ENCODE measurements at places on chromosomes 5 and 9.
A peak's percentile ranks its signal among the peaks of the same experiment; 100 is the strongest.

DNA sequence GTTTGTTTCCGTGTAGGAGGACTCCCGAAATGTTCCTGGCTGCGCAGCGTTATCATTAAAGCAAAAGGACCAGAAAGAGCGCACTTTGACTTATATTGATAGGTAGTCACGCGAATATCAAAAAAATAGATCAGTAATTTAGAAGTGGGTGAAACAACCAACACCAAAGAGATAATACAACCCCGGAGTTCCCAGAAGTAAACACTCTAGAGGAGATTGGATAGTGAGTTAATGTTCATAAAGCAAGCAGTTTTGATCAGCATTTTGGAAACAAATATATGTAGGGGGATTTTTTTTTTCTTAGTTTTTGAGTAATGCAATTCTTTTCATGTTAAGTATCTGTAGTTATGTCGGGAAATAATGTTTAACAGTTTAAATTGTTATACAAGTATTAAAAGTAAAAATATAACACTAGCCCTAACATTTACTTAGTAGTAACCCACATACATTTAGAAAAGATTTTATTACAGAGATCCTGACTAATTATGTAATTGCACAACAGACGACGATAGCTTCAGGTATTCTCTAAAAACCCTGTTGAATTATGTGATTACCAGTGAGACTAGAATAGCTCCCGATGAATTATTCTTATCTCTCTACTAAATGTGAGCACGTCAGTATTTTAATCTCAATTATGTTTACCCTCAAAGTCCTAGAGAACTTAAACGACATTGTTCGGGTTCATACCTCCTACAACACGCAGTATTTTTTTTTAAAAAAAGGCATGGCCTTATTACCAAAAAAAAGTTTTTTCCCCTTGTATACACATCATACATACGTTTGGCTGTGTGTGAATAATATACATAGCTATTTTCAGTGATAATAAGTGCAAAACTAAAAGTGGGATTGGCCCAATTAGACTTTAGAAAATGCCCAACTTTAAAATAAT is 9.4 kb upstream of the NFIB start:
- DNase-seq, result peak; percentile 41

DNA sequence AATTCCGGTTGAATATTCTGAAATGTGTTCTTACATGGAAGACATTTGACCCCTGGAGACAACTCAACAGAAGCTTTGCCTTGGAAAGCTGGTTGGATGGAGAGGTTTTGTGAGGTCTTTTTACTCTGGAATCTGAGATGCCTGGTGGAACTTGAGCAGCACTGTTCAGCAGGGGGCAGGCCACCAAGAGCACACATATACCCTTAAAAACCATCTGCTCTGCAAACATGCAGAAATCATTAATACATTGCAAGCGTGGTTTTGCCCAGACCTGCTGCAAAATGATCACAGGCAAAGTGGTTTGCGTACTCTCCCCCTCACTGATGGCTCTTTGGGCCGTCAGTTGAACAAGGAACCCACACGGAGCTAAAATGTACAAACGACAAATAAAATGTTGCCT is 32.8 kb upstream of the DAP start:
- no peak for DNase-seq

- no peak for DNase-seq
These were observed 82.0 kb downstream of the SIL1 start for GRCh38 chr5:139116100-139116655.

DNA sequence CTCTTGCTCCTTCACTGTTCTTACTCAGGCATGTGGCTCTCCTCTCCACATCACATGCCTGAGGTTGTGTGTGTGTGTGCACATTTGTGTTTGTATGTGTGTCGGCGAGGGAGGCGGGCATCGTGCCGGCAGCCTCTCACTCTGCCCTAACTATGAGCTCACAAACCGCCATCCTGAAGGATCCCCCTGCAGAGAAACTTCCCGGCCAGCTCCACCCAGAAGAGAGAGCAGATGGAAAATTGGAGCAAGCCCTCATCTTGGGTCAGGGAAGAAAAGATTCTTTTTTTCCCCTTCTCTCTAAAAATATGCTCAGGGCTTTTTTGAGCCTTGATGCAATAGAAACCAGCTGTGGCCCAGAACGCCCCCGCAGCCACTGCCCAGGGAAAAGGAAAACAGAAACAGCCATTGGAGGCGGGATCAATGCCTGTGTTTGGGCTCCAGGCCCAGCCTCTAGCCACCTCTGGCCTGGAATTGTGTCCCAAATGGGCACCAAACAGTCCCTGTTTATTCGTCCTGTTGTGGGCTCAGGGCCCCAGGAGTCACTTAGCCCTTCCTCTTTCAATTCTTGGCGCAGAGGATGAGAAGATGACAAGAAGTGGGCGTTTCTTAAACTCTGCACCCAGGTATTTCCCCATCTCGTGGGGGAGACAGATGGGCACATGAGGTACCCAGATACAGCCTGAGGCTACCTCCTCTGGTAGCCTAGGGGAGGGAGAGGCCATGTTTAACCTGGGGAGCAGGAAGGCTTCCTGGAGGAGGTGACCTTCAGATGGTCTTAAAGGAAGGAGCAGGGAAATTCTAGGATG is 151.5 kb downstream of the RGS3 start:
- peak; percentile 65 for DNase-seq

DNA sequence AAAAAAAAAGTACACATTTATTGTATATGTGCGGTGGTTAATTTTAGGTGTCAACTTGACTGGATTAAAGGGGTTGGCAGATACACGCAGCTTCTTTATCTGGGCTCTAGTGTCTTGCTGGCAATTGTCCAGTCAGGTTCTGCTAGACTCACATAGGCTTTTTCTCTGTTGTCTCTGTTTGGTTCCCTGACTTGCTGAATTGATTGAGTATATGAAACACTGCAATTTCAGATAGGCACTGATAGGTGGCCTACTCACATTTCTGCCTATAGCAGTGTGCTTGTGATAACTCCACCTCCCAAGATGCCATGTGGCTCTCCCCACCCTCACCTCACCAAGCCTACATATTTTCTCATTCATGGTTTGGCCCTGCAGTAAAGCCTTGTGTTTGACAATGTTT is 52.5 kb downstream of the AOPEP start:
- no peak for DNase-seq

DNA sequence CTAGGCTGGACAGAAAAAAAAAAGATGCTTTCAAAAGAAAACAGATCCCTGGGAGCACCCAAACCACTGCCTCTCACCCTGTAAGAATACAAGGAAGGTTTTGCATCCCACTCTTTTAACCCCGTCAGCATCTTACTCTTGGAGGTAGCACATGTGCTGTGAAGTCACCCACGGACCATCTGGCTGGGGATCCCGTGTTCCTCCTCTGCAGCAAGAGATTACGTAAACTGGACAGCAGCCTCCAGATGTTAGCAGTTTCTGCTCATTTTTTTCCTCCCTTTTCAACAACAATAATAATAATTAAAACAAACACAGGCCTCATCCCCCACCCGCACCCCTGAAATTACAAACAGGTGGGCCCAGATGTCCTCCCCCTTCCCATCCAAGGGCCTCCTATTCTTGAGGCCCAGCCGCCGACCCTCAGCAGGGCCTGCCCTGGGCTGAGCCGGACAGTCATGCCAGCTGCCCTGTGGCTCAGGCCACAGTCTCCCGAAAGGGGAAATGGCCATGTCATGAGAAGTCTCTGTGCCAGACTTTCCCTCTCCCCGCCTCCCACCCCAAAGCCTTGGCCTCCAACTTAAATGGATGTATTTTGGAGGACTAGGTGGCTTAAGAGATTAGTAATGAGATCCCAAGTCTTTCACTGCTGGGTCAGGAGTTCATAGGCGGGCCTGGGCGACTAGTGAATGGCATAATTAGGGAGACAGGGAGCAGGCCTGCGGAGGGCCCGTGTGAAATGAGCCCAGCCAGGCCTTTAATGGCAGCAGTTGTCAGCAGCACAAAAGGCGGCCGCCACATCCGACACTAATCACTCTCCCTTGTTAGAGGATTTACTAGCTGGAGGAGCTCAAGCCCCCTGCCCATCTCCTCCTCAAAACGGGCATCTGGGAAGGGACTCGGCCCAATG is 165.1 kb downstream of the PAPPA start:
- peak; percentile 72 for DNase-seq

DNA sequence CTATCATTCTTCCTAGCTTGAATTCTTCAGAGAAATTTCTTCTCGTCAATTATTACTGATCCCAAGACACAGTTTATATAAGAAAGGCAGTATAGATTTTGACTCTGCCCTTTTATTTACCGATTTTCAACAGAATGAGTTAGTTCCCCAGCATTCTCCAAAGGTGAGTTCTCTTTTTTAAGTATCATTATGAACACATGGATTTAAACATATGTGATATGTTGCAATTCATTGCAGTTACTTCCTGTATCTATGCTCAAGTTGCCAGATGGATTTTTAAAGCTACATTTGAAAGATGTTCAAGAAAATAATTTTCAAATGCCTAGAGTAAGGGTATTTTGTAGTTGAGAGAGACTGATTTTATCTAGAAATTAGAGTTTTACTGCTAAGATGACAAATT is 8.4 kb downstream of the WDR41 start:
- no peak for DNase-seq

DNA sequence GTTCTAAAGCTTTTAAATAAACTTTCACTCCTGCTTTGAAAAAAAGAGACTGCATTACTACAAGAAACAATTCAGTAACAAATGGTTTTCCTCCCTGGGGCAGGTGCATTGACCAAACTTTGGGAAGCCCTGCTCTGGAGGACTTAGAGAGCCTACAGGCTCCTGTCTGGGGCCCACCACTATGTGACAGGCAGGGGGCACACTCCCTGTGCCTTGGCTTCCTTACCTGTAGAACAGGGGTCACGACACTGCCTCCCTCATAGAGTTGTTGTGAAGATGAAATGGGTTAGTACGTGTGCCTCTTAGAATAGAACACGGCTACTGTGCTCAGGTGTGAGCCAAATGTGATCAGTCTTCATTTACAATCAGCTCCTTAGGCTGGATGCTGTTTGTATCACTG is 130.1 kb downstream of the GPBP1 start:
- DNase-seq, result no peak

GRCh38 chr5:58640011-58640410 is 57.1 kb downstream of the RAB3C start:
- DNase-seq, result no peak

- DNase-seq, result no peak
These were observed at the start of gene HAVCR2 for GRCh38 chr5:157108976-157109375. HAVCR2 (minus strand) TSS chr5:157109044; CDS start chr5:157108983, 61 bp downstream.

DNA sequence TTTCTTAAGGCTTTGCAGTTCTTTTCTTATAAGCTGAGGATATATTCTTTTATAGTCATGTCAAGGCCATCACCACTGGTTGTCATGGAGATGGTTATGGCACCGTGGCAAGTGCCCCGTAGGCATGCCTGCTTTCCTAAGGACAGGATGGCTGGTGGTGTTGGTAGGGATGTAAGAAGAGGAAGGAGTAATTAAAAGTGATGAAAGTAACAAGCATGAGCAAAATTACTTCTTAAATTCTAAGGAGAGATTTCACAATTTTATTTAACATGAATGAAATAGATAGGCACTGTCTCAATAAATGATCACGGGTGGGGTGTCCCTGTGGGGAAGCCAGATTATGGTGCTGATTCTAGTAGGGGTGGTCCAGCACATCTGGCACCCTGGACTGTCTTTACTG is 290.2 kb upstream of the KLF4 start:
- DNase-seq, result no peak

DNA sequence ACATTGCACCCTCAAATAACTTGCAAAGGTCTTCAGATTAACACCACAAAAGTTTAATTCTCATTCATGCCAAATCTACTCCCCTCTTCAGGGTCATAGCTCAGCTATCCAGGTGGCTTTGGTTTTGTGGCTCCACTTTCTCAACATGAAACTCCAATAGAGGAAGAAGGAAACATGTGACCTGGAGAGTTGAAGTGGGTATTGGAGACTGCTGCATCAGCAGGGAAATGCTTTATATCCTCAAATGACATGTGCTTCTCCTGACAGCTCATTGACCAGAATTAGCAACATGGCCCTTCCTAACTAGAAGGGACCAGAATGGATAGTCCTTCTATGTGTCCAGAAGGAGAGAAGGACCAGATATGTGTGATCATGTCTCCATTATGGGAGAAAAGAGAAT is 73.6 kb downstream of the TLR4 start:
- DNase-seq, result no peak

- peak; percentile 91 for DNase-seq
These were observed 19.6 kb upstream of the C5orf47 start for GRCh38 chr5:173969167-173970049.

DNA sequence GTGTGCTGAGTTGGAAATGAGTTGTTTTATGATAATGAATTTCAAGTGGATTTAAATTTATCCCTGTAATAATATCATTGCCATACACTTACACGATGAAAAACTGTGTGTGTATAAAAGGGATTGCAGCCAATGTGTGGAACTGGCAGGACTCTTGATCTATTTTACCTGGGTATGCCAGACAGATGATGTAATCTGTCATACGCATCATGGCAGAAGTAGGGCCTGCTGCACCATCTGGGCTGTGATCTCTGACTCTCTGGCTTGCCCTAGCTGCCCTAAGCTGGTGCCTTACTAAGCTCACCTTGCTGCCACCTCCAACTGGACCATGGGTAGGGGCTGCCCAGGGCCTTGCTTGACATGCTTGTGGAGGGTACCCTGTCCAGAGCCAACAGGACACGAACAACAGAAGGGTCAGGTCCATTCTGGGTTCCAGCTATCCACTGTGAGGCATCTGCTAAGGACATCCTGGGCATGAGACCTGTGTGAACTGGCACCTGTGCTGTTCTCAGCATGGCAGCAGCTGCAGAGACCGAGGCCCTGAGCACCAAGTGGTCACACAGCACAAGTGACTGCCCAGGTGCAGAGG is 184.2 kb downstream of the FSTL4 start:
- DNase-seq, result no peak

DNA sequence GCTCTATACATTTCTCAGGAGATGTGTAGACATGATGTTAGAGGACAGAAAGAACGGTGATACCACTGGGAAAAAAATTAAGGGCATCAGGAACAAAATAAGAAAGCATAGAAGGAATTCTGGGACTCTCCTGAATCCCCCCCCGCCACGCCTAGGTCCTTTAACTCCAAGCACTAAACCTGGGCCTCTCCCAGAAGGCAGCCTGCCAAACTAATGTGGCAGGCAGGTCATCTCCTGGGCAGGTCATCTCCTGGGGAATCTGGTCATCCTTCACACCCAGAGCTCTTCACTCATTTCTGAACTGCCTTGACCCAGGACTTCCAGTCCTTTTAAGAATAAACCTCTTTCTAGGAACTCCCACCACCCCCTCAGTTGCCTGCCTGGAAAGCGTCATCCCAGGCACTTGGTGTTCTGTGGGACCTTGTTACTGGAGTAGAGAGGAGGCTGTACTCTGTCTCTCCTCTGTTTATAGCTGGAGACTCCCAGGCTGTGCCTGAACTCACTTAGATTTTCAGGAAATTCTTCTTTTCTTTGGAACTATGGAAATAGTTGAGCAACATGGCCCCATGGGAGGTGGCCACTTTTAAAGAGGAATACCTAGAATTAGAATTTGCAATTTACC is 24.1 kb downstream of the PSAT1 start:
- no peak for DNase-seq

DNA sequence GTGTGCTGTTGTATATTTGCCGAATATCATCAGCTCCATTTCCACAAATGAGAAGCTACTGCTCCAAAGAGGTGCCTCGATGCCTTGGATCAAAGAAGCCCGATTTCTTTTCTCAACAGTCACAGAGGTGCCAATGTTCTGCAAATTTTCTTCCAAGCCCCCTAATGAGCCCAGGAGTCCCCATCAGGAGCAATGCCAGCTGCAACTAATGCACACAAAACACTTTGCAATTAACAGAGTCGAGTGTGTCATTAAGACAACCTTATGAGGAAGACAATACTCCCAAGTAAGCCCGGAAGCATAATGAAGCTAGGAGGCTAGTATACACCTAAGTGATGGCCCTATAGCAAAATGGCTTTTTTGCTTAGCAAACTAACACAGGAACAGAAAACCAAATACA is 247.0 kb downstream of the TRIM32 start:
- no peak for DNase-seq

- DNase-seq, result no peak
These were observed 17.7 kb downstream of the ANGPTL2 start for GRCh38 chr9:127104581-127105311.
